ENCODE measurements at places on chromosomes 5 and 9.

DNA sequence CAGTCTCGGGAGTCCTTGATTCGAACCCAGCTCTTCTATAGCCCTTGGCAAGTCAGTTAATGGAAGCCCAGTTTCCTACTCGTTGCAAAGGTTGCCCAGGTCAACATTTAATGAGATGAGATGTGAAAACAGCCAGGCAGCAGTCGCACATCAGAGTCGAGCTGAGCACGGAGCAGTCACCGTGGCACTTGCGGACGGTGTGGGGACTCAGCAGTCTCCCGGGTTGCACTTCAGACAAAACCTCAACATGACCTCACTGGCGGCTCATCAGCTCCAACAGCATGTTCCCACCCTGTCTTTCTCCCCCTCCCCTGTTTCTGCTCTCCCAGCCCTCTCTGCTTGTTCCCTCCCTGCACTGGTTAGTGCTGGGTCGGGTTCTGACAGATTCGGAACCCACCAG, 35.8 kb downstream of the UBE2QL1 start:
- no peak for DNase-seq

DNA sequence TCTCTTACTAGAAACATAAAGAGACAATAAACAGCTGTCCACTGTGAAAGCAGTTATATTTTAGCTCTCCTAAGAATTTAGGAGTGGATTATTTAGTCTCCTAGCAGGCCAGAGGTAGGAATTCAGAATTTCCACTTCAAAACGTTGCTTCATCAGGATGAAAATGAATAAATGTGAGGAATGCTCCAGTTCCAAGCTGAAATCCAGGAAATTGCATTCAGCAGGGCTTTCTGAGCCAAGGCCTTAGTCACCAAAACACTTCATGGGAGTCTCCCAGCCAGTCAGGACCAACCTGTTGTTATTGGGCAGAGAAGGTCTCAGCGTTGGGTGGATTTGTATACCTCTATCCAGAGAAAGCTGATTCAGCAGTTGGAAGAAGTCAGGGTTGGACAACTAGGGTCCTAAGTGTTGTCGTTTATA, 1040.3 kb downstream of the TLE1 start:
- no peak for DNase-seq

- DNase-seq: no peak
These were observed 60.8 kb downstream of the EBF1 start for GRCh38 chr5:159038907-159039306.

DNA sequence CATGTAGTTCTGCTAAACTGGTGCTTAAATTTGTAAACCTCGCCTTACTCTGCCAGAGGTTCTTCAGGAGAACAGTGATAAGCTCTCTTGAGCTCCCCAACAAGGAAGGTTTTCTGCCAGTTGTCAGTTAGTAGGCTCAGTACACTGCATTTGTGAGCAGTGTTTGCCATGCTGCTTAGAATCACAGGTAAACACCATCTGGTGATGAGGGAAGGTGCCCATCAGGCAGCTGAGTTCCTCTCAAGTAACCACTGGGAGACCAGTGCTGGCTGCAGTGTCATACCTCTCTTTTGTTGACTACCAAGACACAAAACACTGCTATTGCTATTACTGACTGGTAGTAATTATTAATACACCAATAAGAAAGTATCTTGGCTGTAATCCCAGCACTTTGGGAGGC, 186.2 kb upstream of the OTULINL start:
- DNase-seq: no peak

DNA sequence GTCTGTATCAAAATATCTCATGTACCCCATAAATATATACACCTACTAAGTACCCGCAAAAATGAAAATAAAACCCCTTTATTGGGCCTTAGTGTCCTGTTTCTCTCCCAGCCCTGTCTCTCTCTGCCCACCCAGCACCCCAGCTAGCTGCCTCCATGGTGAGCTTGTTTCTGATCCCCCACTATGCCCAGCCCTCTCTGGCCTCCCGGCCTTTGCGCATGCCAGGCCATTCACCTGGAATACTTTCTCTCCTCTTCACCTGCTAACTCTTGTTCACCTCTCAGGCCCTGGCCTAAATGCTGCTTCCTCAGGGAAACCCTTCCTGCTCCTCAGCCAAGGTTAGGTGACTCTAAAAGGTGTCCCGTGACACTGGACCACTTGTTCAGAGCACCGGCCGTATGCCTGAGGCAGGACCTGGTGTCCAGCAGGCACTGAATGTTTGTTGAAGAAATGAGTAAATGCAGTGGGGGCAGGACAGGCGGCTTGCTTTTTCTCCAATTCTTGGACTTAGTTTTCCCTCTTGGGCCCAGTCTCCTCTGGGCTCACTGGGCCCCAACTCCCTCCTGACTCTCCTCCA, 58.5 kb downstream of the PSD2 start:
- DNase-seq: no peak

Data from kidney (tissue), 22 donors.